ENCODE measurements at places on chromosomes 2 and 18.

GRCh38 chr2:121284463-121285449 is at the start of gene TFCP2L1:
Gene TFCP2L1, minus strand, starts transcription at chr2:121285202. Its CDS starts 93 bp downstream, at chr2:121285109.
- peak; percentile 67 for DNase-seq

DNA sequence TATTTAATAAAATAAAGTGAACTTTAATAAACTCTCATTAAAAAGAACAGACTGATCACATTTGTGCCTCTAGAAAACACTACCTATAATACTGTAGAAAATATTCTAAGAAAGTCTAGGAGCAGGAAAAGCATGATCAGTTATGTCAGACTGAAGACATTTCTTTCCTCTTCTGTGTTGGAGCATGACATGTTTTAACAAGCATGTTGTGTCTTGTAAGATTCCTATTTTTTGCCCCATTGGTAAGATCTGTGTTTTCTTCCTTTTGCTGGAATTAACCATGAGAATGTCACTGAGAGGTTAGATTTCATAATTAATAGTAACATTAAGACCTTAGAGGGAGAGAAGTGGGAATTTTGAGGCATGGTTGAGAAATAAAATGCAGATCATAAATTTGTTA is 27.7 kb downstream of the LAMA3 start:
- DNase-seq: no peak

- no peak for DNase-seq
These were observed 176.5 kb upstream of the SOX11 start for GRCh38 chr2:5515693-5516092.

DNA sequence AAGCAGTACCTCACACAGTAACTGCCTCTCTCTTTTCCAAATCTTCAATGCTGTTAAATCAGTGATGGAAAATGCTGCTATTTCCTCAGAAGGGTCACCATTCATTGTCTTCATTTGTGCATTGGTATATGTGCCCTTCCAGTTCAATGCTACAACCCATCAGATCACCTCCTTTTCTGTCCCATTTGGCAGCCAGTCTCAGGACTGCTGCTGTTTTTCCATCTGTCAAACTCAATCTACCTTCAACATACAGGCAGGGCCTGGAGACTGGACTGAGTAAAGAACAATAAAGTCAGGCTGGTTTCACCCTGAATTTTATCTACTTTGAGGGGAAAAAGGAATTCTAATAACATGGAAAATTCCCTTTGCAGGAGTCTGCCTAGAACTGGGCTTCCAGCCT is 17.9 kb downstream of the ZNF385B start:
- no peak for DNase-seq

DNA sequence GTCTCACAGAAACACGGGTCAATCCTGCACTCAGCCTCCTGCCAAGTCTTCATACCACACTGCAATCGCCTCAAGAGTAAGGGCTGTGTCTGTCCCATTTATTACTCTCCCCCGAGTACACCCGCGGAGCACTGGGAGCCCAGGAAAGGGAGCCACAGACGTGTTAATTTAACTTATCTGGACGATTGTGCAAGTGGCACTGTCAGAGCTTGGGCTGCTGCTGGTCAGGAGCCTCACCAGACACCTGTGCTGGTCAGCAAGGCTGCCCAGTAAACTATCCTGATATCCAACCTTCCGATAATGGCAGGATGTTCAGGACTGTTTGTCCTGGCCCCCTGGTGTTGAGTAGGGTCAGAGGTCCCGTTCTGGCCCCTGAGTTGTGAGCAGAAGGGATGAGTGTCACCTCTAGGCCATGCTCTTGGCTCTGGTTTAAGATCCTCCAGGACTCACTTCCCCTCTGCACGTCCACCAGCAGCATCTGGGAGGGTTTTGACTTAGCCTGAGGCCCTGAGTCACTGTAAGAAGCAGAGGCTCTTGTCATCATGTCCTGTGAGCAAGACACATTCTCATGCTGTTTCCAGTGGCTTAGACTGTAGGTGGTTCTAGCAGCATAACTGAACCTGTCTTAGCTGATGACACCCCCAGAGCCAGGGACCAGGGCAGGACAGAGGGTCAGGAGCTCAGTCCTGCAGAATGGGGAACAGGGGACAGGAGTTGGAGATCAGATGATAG is 82.5 kb upstream of the ARL4C start:
- DNase-seq: no peak

DNA sequence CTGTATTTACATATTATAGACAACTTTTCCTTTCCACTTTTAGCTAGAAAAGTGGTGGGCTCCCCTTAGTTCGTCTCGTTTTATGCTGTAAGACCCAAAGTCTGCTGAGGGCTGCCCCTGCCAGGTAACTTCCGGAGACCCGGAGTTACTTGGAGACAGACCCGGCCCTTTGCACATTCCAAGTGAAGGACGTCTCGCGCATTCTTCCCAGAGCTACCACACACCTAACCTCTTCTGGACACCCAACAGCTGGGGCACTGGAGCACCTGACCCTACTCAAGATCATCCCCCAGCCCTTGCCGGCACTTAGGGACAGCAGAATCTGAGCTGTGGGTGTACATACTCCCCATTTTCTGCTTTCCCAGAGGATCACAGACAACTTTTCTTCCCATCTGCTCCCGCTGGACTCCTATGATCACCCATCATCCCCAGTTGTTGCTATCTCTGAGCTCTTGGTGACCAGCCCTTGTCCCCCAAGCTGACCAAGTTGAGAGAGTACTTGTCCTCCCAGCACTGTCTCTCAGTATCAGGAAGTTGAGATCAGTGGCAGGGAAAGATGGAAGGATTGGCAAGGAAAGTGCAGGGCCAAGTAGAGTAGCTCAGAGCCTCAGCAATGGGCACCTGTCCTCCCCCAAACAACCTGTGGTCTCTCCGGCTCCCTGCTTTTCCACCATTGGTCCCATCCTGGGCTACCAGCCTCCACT is 8.4 kb upstream of the SATB2 start:
- peak; percentile 28 for DNase-seq

- no peak for DNase-seq
These were observed 364.8 kb downstream of the NYAP2 start for GRCh38 chr2:225764346-225764745.

DNA sequence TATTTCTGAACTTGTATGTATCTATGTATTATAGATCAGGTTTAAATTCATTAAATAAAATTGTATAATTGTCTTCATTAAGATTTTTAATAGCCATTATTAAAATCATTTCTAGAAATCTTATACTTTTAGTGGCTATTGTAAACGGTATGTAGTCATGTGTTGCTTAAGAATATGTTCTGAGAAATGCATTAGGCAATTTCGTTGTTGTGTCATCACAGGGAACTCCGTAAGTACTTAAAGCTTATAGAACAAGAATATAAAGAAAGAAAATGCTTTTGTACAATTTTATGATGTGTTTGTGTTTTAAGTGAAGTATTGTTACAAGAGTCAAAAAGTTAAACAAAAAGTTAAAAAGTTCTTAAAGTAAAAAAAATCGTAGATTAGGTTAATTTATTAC is 765.8 kb downstream of the METTL4 start:
- DNase-seq: no peak

DNA sequence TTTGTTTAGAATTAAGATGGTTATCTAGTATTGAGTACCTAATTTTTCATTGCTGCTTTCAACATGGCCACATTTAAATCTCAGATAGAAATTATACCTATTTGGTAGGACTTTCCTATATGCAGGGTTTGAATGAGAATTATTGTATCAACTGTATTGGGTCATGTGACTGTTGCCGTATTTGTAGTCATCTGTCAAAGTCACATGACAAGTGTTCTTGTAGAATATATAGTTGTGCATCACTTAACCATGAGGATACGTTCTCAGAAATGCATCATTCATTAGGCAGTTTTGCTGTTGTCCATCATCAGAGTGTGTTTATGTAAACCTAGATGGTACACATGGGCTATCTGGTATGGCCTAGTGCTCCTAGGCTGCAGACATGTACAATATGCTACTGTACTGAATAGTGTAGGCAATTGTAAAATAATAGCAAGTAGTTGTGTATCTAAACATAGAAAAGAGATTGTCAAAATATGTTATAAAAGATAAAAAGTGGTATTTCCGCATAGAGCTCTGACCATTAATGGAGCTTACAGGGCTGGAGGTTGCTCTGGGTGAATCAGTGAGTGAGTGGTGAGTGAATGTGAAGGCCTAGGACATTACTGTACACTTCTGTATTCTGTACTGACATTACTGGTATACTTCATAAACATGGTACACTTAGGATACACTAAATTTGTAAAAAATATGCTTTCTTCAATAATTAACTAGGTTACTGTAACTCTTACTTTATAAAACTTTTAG is 123.7 kb downstream of the MAP4K4 start:
- no peak for DNase-seq

DNA sequence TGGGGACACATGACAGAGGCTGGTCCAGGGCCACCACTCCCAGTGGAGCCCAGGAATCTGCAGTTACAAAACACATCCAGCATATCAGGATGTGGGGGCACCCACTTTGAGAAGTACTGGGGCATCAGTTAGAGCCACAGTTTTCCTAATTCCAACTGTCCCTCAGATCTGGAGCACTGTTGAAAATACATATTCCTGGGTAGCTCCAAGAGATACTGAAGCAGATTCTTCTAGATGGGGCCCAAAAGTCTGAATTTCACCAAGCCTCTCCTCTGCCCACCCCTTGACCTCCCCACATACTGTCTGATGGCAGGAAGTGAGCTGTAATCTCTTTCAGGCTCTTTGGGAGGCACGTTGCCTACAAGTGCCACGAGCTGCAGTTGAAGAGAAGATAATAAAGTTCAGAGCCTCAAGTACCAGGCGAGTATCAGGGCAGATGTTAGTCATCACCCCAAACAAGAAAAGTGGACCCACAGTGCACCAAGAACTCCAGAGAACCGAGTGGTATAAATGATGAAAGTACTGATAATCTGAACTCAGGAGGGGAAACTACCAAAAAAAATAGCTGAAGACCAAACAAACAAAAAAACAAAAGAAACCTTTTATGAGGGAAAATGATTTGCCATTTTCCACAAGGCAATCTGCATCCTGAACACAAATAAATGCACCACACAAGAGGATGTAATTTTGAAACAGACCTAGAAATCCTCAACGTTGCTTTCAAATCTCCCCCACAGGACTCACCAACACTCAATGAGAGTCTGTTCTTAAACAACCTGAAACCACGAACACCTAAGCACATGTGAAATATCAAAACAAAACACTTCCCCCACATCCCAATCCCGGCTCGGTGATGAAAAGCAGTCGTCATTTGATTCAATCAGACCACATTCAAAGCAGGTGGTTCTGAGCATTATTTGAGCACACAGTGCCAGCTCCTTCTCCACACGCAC is 98.7 kb downstream of the TCF4 start:
- no peak for DNase-seq

DNA sequence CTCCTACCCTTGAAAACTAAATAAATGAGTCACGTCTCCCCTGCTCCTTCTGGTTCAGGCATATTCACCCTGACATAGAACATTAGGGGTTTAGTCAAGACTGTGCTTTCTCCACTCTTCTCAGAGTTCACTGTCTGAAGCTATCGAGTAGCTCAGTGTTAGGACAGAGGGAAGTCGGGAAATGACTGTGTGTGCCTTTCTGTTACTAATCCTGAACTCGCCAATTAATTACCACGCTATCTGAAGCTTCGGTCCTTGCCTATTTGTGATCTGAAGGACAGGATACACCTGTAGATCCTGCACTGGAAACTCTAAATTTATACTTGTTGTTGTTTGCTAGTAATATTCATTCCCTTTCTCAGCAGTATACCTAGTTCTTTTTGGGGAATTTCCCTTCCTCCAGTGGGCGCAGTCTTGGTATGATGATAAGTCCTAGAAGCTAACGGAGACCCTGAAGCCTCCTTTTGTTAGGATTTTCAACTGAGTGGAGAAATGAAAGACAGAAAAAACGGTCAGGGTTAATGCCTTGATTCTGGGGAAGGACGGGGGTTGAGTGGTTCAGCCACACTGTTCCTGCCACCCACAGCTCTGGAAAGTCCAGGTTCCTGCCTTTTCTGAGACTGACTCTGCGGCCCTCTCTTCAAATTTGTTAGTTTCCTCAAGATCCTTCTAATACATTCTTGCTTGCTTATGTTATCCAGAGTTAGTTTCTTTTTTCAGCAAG is 218.0 kb downstream of the DLGAP1 start:
- peak; percentile 41 for DNase-seq

- peak; percentile 52 for DNase-seq
These were observed at the start of gene GALNT5 for GRCh38 chr2:157257312-157258252. Gene GALNT5, plus strand, starts transcription at chr2:157257705. Its CDS starts 378 bp downstream, at chr2:157258083.

- DNase-seq: no peak
These were observed 212.1 kb downstream of the TCF4 start for GRCh38 chr18:55375930-55376329.

DNA sequence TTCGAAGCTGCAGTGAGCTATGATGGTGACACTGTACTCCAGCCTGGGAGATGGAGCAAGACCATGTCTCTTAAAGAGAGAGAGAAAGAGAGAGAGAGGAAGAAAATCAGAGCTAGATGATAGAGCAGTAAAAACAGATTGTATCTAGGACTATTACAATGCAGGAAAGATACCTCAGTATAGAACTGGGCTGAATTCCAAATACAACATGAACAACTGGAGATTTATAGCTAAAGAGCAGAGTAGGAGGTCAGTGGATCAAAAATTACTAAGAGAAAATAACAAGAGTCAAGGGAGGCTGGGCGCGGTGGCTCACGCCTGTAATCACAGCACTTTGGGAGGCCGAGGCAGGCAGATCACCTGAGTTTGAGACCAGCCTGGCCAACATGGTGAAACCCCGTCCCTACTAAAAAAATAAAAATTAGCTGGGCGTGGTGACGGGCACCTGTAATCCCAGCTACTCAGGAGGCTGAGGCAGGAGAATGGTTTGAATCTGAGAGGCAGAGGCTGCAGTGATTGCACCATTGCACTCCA is 100.7 kb upstream of the MSH6 start:
- no peak for DNase-seq

DNA sequence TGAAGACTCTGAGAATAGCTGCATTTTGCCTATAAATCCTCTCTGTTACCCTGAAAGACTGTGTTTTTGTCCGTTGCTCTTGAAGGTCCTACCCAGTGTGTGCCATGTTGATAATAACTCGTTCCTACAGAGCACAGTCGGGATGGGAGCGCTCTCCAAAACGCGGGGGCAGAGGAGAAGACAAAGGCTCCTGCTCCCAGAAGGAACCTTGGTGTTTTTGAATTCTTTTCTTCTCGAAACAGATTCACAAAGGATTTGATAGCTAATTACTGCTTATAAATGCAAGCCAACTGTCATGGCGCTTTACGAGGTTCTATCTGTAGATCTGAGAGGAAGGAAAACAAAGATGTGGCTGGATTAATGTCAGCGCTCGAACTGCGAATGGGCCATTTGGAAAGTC is 19.3 kb upstream of the HDAC4 start:
- DNase-seq: no peak

DNA sequence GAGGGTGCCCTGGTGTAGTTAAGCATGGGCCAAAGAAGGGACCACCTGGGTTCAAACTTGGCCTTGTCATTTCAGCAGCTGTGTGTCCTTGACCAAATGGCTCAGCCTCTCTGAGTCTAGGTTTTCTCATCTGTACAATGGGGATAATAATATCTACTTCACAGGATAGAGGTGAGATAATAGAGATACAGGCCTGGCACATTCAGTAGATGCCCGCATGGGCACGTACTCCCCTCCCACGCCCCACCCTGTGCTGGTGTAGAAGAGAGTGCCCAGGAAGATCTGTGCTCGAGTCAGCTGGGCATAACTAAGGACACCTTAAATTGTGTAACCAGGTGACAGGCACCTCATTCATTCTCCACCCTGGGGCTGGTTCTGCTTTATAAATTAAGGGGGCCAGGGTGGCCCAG is 8.4 kb upstream of the TMEM185B start:
- DNase-seq: no peak

GRCh38 chr2:11237122-11237521 is 81.9 kb downstream of the SLC66A3 start:
- no peak for DNase-seq

- DNase-seq: no peak
These were observed 7.7 kb downstream of the COQ10B start for GRCh38 chr2:197461057-197461456.

Measured in neural progenitor cell (in vitro differentiated cells).